ENCODE measurements at places on chromosomes 6 and 20.

GRCh38 chr20:7505835-7506221 lies 434.4 kb downstream of the HAO1 start:
- no peak for DNase-seq

DNA sequence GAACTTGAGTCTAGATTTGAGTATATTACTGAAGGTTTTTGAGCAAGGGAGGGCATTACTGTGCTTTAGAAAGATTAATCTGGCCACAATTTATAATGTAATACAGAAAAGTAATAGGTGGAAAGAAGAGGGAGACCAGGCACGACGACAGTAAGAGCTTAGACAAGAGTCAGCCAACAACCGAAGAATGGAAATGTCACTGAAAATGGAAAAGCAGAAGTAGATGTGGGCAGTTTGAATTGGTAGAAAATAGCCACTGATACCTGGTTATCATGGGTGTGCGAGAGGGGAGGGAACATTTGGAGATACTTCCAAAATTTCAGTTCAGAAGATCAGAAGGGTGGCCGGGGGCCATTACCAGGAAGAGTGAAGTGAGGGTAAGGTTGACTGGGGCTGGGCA lies 339.1 kb downstream of the UTRN start:
- DNase-seq: no peak

GRCh38 chr6:71396410-71396801 lies 107.8 kb downstream of the OGFRL1 start:
- DNase-seq: no peak

DNA sequence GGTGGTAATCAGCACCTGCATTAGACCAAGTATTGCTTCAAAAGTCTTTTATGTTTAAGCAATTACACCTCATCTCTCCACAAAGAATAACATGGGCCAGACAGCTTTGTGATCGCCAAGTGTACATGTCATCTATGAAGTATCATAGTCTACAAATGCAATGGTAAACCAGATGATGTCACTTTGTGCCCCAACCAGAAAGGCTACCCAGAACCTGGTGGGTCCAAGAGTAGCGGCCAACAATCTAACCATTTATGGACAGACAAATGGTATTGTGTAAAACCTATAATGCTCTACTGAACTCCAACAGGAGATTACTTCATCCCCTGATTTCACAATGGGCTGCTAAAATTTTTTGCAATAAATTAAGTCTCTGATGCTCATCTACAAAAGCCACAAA lies 295.9 kb downstream of the GMDS start:
- peak; percentile 79 for DNase-seq

DNA sequence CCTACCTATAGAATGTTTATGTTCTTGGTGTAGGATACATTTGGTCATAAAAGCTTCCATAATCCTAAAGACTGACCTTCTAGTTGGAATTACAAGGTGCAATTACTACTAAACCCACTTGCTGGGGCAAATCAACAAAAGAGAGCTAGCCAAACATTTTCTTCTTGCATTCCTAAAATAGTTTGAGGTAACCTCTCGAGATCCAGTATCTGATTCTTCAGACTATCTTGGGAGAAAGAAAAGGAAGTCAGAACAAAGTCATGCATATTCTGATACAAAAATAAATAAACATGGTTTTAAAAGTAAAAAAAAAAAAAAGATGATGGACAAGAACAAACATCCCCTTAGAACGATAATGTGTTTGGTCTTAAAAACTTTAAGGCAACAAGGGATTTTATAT lies 294.2 kb upstream of the RSPO3 start:
- no peak for DNase-seq

DNA sequence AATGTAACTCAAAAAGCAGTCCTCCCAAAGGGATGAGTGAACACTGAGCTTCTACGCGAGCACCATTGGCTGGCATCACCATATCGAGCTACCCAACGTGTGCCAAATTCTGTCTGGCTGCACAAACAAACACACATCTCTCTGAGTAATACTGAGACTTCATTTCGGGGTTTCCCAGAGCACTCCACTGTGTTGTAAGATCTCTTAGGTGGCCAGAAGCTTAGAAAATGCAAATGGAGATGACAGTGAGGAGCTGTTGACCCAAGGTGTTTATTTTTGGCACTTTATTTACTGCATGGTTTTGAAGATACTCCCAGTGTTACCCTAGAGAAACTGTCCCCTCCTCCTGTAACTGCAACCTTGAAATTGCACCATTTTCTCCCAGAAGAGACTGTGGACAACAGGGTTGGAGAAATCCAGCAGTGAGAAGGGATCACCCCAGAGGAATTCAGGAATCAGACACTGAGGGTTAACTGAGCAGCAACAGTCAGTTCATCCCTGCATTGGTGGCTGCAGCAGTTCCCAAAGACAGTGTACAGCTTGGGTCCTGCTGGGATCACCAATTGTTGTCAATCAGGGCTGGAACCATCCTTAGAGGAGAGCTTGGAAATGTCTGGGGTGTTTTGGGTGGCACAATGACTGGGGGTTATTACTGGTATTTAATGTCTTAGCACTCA lies 1.0 kb upstream of the RIPOR2 start:
- DNase-seq: peak; percentile 34

DNA sequence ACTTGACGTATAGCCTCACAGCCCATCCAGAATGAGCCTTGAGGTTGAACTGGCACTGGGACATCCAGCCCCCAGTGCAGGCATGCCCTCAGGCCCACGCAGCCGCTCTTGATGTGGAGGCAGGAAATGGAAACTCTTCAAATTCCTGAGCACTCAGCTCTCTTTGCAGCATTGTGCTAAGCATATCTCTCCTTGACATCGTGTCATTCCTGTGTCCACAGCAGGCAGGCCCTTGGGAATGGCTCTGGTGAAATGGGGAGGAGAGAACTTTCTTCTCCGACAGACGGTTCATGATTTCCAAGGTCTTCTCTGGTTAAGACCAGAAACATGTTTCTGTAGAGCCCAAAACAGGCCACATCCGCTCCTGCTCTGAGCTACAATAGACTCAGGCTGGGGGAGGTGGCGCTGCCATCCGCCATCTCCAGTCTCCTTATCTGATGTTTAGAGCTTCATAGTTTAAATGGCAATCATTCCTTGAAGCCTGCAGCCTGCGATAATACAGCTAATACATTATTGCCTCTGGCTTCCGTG lies 248.8 kb downstream of the CDH4 start:
- peak; percentile 30 for DNase-seq

DNA sequence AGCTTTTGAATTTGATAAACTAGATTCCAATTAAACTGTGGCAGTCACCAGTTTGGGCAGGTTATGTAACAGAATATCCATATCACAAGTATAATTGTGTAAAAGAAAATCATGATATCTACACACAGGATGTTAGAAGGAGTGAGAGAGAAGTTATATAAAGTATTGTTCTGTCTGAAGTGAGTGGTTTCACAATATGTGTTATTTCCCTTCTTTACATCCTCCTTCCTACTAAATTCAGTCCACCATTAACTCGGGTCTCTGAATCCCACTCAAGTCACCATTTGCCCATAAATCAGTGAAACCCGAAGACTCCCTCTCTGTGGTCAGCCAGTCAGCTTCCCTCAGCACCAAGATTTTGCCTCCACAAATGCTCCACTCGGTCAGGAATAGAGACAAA lies 796 bp downstream of the HLA-DQB1 start:
- DNase-seq: no peak

GRCh38 chr6:105748737-105749161 lies 337.4 kb upstream of the PRDM1 start:
- peak; percentile 57 for DNase-seq

DNA sequence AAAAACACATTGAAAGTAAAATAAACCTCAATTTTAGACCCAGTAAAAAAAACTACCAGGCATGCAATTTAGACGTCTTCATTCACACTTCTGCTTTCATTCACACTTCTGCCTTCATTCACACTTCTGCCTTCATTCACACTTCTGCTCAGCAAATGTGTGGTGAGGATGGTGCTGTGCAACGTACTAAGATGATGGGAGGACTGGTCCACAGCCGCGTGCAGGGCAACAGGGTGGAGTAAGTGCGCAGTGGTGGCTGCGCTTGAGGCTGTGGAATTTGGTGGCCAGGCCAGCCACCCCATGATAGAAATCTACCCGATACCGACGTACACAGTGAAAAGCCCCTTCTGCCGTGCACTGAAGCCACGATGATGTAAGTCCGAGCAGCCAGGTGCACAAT lies 114.3 kb upstream of the CD93 start:
- no peak for DNase-seq

- DNase-seq: no peak
Measured at GRCh38 chr6:142671791-142672190, 273.2 kb downstream of the HIVEP2 start.

GRCh38 chr20:33866398-33867100 lies 55.4 kb downstream of the CHMP4B start:
- no peak for DNase-seq

GRCh38 chr6:154868143-154868594 lies 126.9 kb upstream of the TIAM2 start:
- peak; percentile 40 for DNase-seq

- no peak for DNase-seq
Measured at GRCh38 chr6:15505463-15505918, 157.3 kb downstream of the DTNBP1 start.

DNA sequence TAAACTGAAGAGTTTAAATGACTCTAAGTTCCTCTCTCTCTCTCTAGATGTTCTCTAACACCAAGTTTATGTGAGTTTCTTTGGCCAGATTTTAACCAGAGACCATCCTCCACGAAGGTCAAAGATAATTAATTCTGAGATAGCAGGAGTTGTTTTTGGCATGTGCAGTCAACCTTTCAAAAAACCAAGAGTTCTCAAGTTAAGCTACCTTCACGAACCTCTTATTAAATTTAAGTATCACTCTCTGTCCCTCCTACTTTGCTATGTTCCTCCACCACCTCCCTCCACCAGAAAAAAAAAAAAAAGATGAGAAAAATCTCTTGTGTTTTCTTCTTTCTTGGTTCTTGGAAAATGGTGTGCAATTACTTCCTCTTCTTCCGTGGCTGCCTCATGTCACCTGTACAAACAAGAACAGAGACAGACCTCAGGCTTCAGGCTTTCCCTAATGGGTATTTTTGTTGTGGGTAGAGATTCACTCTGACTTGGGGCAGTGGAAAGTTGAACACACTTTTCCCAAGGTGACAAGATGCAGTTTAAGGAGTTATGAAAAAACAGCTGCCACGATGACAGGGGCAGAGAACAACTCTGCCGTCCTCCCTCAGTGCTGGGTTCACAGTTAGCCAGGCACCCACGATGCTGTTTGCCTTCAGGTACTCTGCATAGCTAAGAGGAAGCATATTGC lies 64.3 kb downstream of the ADTRP start:
- DNase-seq: no peak

- no peak for DNase-seq
Measured at GRCh38 chr20:24792641-24793495, 156.2 kb upstream of the CST7 start.

GRCh38 chr20:48898210-48898609 lies 23.3 kb upstream of the ARFGEF2 start:
- DNase-seq: no peak

GRCh38 chr20:24572140-24572539 lies 102.7 kb downstream of the SYNDIG1 start:
- no peak for DNase-seq

GRCh38 chr6:77318256-77318655 lies 145.0 kb downstream of the HTR1B start:
- no peak for DNase-seq

- DNase-seq: peak; percentile 71
Measured at GRCh38 chr6:30325873-30326525, 728 bp upstream of the TRIM39 start.

- no peak for DNase-seq
Measured at GRCh38 chr6:141734071-141734840, 398.5 kb upstream of the GJE1 start.

GRCh38 chr6:15607603-15608002 lies 55.2 kb downstream of the DTNBP1 start:
- DNase-seq: no peak

GRCh38 chr20:22385602-22386305 lies 198.6 kb downstream of the FOXA2 start:
- peak; percentile 27 for DNase-seq

- DNase-seq: peak; percentile 26
Measured at GRCh38 chr6:387293-387741, 4.2 kb upstream of the IRF4 start.

GRCh38 chr20:4068708-4069107 lies 53.4 kb upstream of the RNF24 start:
- DNase-seq: peak; percentile 57

- no peak for DNase-seq
Measured at GRCh38 chr6:151577257-151577656, 83.4 kb downstream of the CCDC170 start.

- no peak for DNase-seq
Measured at GRCh38 chr6:5315881-5316280, 54.6 kb downstream of the FARS2 start.

- DNase-seq: no peak
Measured at GRCh38 chr6:163031931-163032330, 304.2 kb downstream of the PACRG start.

GRCh38 chr6:149065658-149066556 lies 251.6 kb upstream of the TAB2 start:
- DNase-seq: no peak

DNA sequence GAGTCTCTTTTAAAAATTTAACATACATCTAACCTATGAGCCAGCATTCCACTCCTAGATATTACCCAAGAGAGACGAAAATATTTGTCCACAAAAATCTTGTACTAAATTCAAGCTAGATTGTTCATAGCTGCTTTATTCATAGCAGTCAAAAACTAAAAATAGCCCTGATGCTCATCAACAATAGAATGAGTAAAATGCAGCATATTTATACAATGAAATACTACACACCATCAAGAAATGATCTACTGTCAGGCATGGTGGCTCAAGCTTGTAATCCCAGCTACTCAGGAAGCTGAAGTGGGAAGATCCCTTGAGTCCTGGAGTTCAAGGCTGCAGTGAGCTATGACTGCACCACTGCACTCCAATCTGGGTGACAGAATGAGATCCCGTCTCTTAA lies 22.0 kb upstream of the SRC start:
- peak; percentile 56 for DNase-seq

GRCh38 chr6:159181914-159182313 lies 12.7 kb downstream of the FNDC1 start:
- DNase-seq: no peak

GRCh38 chr20:53677447-53678314 lies 84.0 kb upstream of the ZNF217 start:
- DNase-seq: no peak

- no peak for DNase-seq
Measured at GRCh38 chr20:24648919-24649318, 179.5 kb downstream of the SYNDIG1 start.

- peak; percentile 96 for DNase-seq
Measured at GRCh38 chr20:11207749-11208502, 534.1 kb upstream of the JAG1 start.
